Activated naive CD4-positive, alpha-beta T cell treated with anti-CD3 and anti-CD28 coated beads, Interleukin-2, amount 50 U/mL, for 72 hours (primary cell): ENCODE measurements at places on chromosomes 12 and 14. TPM values are rescaled to one million over a fixed set of nuclear protein-coding genes. Genes with fewer than 3 reads are reported as not detected.

DNA sequence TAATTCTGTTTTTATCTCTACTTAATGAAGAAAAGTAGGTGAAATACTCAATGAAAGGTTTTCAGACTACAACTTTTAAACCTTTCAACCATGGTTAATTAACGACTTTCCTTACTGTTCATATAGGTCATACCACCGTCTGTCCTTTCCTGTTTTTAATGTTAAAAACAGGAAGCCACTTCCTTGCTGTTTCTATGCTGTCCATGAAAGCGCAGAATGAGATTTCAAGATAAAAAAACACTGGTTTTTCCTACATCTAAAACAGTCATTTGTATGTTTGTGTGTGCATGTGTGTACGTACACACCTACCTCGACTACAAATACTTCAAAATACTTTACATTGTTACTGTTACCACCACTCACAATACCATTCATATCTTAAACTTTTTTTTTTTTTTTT lies 27.3 kb downstream of the SPTLC2 start:
- no peak for DNase-seq

The PPP1R1A gene
- not detected for total RNA-seq

- DNase-seq: no peak
These were observed 41.7 kb upstream of the PTHLH start for GRCh38 chr12:28014196-28014595.

GRCh38 chr14:83300476-83301064 lies 1766.9 kb upstream of the SEL1L start:
- DNase-seq: no peak

The HOXC11 gene
- total RNA-seq: not detected

DNA sequence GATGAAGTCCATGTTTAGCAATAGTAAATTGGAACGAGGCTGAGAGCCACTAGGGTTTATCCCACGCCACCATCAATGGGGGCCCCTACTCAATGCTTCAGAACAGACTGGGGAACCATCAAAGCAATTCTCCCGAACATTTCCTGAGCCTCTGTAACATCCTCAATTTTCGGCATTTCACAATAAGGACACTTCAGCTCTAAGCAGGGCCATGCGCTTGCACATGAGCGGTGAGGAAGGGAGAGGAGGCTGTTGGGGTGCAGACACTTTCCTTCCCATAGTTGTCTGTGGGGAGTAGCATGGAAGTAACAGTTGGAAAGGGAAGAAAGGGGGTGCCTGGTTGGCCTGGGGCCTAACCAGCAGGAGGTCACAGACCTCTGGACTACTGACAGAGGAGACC lies 129.9 kb upstream of the PRMT8 start:
- DNase-seq: no peak

GRCh38 chr14:31435276-31435675 lies 14.9 kb upstream of the HEATR5A start:
- DNase-seq: no peak

DNA sequence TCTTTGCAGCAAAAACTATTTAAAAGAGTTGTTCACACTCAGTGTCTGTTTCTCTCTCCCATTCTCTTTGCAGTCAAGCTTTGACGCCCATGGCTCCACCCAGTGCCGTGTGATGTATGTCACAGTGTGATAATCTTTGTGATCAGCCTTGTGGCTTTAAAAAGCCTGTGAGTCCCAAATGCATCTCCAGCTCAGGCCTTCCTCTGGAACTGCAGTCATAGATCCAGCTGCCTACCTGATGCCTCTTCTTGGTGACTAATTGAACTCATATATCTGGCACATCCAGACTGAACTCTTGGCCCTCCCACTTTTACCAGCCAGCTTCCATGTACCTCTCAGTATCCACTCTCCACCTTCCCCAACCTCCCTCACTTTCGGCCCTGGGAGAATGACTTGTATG lies 182.8 kb upstream of the ARHGAP5 start:
- DNase-seq: no peak
